Left forelimb (tissue), 1 donor: ENCODE measurements at places on chromosomes 7 and 10.

DNA sequence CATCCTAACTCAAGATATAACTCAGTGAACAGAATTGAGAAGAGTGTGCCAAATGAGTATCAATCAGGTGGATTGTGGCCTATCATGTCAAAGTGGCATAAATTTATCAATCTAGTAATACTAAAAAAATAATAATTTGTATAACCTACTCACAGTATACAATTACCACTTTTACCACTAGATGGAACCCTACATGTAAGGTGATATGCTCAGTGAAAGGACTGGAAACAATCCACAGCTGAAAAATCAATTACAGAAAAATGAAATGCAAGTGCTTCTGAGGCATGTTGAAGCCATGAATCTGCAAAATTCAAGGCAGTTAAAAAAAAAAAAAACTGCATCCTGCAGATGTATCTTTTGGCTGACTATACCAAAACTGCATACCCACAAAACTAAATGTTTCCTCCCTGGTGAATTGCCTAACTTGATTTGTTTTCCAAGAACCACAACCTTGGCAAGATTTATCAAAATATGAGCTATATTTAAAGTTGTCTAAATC is 13.9 kb downstream of the ARHGAP19 start:
- DNase-seq: no peak

- no peak for DNase-seq
Observed at GRCh38 chr7:108454317-108454673, 1.9 kb downstream of the NRCAM start.

DNA sequence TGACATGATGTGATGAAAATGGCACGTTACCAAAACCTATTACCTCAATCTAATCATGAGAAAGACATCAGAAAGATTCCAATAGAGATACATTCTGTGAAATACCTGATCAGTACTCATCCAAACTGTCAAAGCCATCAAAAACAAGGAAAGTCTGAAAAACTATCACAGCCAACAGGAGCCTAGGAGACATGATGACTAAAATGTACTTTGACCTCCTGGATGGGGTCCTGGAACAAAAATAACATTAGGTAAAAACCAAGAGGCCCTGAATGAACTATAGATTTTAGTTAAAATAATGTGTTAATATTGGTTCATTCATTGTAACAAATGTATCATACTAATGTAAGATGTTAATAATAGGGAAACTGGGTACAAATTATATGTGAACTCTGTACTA is 113.9 kb upstream of the LRGUK start:
- no peak for DNase-seq

- DNase-seq: no peak
Observed at GRCh38 chr10:11320809-11321520, 290.5 kb downstream of the USP6NL start.

DNA sequence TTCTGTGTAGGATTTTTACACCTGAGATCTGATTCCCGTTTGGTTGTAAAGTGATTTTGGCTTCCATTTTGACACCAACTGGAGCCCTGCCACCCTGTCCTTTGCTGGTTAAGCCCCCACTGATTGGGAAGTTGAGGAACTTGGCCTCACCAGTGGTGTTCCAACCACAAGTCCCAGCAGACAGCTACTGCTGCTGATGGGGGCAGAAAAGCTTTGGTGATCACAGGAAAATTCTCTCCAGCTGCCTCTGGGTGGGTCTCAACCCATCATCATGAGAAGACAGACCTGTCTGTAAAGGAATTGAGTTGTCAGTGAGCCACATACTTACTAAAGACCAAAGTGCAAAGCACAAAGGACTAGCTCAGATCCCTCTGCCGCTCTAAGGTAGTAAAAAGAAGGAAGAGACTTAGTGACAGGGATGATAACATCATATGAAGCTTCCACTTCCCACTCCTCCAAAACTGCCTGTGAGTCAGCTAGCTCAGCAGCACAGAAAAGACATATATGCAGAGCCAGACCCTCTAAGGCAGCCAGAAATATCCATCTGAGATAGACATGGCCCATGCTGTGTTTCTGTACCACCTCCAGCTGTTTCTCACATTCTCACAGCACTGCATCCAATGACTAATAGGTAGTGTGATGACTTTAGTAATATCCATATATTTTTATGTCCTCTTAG is 22.4 kb upstream of the LRRC17 start:
- DNase-seq: no peak

DNA sequence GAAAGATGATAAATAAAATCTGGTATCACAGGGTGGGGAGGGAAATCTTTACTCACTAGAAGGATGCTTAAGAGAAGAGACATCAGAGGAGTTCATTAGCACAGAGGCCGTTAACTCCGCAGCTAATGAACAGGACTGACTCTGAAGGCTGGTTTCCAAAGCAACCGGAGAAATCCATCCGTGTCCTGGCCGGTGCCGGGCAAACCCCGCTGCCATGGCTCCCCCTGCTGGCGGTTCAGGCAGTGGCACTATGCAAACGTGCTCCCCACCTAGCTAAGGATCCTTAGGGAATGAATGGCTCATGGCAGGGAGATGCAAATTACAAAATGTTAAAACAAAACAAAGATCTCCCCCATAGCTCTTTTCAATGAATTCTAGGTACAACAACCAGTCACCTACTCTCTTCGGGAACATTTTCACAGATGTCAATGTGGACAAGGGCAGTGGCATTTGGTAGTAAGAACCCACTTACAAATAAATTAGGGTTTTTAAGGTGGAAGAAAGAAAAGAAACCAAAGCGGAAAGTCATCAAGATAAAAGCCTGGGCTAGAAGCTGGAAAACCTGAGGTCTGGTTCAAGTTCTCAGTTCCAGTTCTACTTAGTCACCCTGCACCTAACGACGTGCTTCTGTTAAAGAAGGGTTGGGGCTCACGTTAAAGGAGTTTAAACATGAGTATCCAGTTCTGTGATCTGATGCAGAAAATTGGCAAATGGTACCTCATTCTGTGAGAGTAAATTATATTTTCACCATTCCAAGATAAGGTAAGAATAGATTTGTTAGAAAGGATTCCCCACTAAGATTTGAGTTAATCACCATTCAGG is 138.2 kb downstream of the SVIL start:
- DNase-seq: no peak

DNA sequence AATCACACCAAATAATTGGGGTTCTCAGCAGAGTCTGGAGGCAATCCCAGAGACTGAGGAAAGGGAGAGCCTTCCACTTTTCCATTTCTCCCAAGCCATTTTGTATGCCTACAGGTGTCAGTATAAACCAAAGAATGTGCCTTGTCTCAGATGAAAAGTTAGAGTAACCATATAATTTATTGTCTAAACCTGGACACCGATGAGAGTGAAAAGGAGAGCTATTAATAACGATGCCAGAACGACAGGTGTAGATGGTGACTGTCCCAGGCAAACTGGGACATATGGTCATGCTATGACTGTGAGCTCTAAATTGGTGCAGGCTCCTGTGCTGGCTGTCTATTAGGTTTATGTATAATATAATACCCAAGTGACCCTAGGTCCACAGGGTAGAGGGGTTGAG is 219.6 kb downstream of the ARHGAP12 start:
- DNase-seq: no peak

DNA sequence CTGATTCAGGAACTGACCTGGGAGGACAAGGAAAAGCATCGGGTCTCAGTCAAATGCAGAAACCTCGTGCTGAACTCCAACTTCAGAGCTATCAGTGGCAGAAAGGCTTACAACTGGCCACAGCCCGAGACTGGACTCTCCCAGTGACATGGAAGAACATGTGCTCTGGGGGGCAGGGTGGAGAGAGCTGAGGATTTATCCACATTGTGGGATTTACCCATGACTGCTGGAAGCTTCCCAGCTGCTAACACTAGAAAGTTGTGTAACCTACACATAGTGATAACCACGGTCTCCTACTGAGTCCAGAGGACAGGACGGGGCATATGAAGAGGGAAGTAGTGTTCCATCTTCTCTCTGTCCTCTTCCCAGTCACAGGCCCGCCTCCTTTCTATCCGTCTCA is 103.4 kb downstream of the ITIH5 start:
- no peak for DNase-seq

DNA sequence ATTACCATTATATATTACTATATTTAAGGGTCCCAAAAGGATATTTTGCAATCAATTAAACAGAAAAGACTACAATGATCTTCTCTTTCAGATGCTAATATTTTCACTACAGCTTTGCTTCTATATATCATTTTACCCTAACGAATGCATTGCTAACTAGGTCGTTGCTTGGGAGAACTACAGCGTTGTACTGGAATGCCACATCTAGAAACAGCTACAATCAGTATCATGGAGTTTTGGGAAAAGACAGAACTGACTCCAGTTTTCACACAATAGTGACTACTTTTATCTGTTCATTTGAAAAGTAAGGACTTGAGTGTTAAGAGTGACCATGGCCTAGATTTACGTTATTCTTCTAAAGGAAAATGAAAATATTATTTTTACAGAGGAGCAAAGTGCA is 38.5 kb downstream of the LRRN3 start:
- DNase-seq: no peak

DNA sequence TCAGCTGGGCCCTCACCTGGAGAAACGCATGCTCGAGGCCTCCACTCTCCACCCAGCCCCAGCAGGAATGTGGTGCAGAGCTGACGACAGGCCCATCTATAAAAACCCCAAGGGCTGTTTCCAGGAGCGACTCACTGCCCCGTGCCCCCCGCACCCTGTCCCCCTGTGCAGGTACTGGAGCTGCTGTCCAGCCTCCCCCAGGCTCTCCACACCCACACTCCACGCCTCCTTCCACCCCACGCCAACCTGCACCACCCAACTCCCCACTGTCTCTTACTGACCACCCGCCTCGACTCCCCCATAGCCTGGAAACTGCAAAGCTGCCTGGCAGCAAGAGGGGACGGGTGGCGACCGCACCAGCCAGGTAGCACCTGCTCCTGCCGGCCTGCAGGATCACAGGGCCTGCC is 43.3 kb downstream of the DIP2C start:
- no peak for DNase-seq

GRCh38 chr7:27110186-27111031 is 7.9 kb upstream of the HOXA2 start:
- DNase-seq: no peak

DNA sequence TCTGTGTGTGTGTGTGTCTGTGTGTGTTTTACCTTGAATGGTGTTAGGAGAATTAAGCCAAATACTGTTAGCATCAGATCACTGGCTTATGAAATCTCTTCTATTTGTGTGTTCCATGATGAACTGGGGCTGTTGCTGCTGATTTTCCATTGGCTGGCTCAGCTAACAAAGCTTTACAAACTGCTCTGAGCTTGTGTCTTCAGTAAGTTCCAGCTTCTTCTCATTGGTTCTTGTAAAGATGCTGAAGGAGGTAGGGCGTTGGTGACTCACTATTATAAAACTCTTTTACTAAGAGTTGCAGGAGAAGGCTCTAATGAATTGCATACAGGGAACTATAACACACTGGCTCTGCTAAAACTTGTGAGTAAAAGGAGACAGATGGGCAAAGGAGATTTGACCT is 136.4 kb upstream of the PRKCQ start:
- DNase-seq: no peak

GRCh38 chr7:24930856-24931255 is 49.1 kb downstream of the OSBPL3 start:
- no peak for DNase-seq

DNA sequence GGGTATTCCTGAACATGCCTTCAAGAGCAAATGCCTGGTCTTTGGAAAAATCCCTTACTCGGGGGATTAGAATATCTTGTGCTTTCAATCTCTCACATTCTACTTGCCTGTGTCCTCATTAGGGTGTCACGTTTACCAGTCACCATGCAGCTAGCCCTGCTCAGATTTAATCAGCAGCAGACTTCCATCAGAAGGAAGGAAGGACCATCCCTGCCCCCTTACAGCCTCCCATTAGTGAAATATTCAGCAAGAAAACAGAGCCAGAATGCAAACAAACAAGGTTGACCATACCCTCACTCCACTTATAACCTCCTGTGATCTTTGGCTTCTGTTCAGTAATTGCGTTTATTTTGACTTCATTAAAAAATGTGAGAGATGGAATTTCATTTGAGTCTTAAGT is 208.6 kb downstream of the CXCL12 start:
- DNase-seq: no peak

DNA sequence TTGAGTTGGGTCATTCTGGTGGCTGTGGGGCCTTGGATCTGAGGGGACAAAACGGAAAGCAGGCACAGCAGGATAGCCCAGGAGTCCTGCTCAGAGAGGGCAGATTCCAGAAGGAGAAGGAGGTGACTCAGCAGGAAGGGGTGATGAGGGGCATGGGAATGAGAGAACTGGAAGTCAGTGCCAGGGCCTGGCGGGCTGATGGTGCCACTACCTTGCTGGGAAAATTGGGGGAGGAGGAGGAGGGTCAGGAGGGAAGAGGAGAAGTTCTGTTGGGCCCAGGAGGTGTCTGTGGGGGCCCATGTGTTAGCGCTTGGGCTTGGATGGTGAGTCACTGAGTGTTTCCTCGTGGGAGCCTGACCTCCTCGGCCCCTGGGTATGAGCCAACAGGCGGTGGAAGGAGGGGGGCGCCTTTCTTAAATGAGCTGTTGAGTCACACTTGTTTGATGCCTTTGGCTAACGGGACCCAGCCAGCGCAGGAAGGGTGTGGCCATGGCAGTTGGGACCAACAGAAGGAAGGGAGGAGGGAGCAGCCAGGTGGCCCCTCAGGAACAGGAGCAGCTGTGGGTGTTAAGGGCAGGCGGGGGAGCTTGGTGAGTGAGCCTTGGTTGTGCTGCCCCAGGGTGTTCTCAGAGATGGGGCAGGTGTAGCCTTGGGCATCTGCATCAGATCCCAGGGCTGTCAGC is 130.0 kb upstream of the BTBD16 start:
- no peak for DNase-seq

DNA sequence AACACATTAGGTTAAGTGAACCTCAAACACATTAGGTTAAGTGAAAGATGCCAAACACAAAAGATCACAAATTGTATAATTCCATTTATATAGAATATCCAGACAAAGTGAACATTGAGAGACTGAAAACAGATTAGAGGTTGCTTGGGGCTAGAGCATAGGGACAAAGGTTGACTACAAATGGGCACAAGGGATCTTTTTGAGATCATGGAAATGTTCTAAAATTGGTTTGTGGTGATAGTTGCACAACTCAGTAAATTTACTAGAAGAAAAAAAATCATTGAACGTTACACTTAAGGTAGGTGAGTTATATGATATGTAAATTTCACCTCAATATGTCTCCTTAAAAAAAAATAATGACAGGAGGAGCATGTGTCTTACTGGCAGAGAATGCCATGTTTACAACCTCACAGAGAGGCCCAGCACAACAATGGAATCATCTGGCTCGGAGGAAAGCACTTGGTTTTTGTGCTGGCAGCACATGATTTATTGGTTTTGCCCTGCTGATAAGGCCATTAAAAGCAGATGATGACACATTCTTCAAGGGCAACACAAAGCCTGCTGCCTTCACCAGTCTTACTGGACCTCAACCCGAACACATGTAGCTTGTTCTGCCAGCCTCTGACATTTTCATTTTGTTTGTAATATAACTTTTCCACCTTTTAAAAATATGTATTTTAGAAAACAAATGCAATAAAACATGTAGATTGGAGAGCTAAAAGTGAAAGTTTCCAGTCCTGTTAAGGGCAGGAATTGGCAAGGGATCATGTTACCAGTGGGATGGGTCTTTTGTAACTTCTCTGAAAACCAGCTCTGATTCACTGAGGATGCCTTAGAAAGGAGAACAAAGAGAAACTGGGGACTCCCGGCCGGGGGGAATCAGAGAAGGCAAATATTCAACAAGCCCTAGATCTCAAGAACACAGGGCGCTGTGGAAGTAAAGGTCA is 11.9 kb upstream of the LMOD2 start:
- no peak for DNase-seq

GRCh38 chr10:123537188-123537961 is 128.8 kb upstream of the GPR26 start:
- peak; percentile 52 for DNase-seq

- DNase-seq: no peak
Observed at GRCh38 chr7:140655511-140656408, 15.1 kb upstream of the DENND2A start.

GRCh38 chr10:132132421-132132841 is 54.3 kb upstream of the DPYSL4 start:
- DNase-seq: no peak
